Stimulated activated CD4-positive, alpha-beta T cell treated with anti-CD3 and anti-CD28 coated beads, Interleukin-1b, Interleukin-23, amount 100 ng/mL, for 1 hour (primary cell): ENCODE measurements at places on chromosomes 6 and 20.

GRCh38 chr6:87583822-87584221 lies 6.0 kb downstream of the RARS2 start:
- no peak for DNase-seq

DNA sequence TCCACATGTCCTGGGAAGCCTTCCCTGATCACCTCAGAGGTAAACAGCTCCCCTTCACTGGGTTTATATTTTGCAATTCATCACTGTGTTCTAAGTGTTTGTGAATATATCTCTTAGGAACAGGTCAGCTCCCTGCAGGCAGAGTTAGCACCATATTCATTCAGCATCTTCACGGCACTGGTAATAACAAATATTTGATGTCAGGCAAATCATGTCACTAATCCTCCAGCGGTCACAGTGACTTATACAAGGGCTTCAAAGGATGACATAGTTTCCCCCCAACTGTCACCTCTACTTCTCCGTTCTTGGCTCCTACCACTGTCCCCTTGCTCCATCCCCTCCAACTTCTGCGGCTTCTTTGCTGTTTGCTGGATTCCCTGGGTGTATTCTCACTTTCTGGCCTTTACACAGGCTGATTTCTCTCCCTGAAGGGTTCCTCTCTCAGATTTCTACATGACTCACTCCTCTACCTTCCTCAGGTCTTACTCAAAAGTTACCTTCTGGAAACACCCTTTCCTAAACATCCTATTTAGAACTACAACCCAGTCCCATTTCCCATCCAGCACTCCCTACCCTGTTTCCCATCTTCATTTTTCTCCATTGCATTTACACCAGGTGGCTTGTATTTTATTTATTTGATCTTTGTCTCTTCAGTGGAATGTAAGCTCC lies 66.6 kb downstream of the NHLRC1 start:
- no peak for DNase-seq

DNA sequence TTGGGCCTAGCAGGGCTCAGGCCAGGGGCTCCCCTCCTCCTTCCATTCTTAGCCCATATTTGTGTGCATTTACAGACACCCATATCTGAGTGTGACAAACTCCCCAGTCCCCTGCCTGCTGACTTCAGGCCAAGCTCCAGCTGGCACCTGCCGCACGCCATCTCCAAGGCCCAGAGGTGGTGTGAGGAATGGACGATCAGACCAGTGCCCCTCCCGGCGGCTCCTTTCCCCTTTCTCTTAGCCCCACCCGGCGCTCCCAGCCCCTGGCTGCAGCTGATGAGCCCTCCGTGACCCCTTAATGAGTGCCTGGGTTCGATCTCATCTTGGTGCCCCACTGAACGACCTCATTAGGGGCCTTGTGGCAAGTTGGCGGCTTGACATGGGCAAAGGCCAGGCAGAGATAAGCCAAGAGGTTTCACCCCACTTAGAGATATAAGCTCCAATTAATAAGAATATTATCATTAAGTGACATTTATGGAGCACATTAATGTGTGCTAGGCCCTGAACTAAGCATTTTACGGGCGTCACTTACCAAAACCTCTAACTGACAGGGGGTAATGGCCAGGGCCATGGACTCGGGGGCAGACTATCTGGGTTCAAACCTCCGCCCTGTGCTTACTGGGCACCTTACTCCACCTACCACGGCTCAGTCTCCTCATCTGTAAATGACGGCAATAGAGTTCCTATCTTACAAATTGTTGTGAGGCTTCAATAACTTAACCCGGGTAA lies 17.5 kb downstream of the ADA start:
- DNase-seq: no peak

DNA sequence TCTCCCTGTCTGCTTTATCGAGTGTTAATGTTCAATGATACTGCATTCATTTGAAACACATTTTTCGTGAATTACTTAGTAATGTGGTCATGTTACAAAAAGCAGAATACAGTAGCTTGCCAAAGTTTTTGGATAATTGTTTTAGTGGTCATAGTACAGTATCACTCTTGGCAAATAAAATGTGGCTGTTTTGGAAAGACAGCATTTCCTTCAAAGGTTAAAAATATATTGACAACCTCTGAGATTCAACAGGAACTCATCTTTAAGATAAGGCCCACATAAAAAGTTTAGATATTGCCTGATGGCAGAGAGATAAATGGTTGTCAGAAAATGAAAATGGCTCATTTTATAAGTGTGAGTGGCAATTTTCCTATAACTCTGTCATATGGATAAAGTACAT lies 297.7 kb upstream of the MAN1A1 start:
- DNase-seq: no peak

DNA sequence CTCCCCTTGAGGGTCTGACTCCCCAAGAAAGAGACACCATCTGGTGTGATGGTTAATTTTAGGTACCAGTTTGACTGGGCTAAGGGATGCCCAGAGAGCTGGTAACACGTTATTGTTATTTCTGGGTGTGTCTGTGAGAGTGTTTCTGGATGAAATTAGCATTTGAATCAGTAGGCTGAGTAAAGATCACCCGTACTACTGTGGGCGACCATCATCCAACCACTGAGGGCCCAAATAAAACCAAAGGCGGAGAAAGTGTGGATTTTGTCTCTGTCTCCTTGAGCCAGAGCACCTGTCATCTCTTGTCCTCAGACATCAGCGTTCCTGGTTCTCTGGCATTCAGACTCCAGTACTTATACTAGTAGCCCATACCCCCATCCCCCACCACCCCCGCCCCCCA lies 7.9 kb upstream of the CNKSR3 start:
- no peak for DNase-seq

DNA sequence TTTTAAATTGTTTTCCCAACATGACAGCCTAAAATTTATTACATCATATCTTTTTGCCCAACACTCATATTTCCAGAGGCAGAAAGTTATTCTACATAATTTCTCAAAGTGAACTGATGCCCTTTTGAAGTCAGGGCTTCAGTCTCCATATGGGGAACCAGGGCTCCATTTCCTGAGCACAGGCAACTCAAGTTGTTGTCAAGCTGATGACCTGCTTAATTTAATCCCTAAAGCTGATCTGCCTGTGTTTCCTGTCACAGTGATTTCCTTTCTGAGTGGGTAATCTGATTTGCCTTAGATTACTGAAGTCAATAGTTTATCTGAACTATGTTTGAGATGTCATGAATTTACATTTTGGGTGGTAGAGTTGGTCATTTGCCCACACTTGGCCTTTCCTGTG lies 932.1 kb upstream of the MANEA start:
- no peak for DNase-seq

DNA sequence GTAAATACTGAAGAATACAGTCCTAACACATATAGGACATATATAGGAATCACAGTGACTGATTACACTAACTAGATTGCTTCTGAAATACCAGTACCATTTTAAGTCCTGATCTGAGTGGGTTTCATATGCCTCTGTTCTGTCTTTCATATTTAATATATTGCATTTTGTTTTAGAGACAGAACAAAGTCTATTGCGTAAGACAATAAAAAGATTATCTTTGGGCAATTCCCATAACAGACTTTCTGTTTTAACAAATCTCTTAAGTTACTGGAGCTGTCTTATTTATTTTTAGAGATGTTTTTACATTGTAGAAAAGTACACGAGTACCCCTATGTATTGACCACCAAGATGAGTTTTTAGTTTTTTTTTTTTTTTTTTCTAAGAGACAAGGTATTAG lies 29.6 kb downstream of the ANKRD6 start:
- DNase-seq: no peak

GRCh38 chr6:56863366-56863765 lies 91.5 kb upstream of the BEND6 start:
- no peak for DNase-seq

DNA sequence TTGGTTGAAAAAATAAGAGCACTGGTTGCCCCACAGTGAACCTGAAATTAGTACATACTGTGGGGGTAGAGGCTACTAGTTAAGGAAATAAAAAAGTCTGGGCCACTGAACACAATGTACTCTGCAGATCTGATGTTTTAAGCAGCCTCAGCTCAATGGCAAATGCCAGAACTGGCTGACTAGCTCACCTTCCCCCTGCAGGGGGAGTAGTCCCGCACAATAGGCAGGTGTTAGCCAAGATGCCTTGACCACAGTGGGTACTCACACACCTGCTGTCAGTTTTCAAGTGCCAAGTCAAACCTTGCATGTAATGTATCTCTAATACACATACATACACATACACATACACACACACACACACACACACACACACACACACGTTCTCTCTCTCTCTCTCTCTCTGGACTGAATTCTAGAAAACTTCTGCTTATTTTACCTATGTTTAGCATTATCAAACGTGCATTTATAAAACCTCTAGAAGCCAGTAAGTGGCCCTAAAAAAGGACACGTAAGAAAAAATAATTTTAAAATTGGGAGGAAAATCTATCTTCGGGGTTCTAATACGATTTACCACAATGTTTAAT lies 36.1 kb downstream of the GMDS start:
- no peak for DNase-seq
